ENCODE measurements at places on chromosomes 5 and 9. TPM values are rescaled to one million over a fixed set of nuclear protein-coding genes. Genes with fewer than 3 reads are reported as not detected.

DNA sequence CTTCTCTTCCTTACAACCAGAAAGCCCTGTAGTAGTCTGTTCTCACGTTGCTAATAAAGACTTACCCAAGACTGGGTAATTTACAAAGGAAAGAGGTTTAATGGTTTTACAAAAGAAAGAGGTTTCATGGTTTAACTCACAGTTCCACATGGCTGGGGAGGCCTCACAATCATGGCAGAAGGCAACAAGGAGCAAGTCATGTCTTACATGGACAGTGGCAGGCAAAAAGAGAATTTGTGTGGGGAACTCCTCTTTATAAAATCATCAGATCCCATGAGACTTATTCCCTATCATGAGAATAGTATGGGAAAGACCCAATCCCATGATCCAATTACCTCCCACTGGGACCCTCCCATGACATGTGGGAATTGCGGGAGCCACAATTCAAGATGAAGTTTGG is 164.9 kb downstream of the NR3C1 start:
- no peak for DNase-seq

DNA sequence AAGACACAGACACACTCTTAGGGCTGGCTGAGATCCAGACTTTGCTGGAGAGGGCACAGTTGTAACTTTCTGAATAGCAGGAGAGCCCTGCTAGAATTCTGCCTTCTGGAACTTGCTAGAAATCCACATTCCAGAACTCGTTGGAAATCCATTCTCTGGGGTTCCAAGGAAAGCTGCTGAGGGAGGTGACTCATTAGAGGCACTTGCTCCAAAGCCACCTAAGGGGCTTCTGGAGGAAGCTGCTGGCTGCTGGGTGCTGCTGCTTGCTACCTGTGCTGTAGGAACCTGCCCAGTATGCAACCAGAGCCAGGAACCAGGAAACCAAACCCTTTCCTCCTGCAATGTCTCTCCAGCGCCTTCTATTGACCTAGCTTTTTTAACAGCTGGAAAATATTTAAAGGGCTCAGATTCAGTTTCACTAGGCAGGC is 4.1 kb upstream of the TLE4 start:
- DNase-seq, result peak; percentile 9

- peak; percentile 9 for DNase-seq
Observed at GRCh38 chr5:18091758-18092157, 457.5 kb downstream of the TAF11L14 start.

DNA sequence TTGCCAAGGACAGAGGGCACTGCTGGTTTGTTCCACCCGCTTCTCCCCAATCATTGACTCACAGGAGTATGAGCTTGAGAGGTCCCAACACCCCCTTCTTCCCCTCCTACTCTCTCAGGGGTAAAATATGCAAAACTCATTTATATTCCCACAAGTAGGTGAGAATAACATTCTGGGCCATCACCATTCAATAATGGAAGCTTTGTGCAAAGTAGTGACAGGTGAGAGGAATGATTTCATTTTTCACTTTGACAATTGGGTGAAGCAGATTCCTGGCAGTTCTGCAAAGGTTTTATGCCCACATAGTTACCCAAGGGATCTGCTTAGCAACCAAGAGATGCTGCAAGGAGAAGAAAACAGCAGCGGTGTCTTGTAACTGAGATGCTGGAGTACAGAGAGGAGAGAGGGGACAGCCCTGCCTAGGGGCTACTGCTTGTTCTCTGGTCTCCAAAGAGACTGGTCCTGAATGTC is 137.6 kb downstream of the CMYA5 start:
- DNase-seq, result no peak

The SLC6A3 gene
- total RNA-seq, result not detected

- DNase-seq, result no peak
Observed at GRCh38 chr5:61334868-61335615, 3.0 kb downstream of the ZSWIM6 start.

The PCDHGA2 gene
- 2.0 TPM for total RNA-seq

DNA sequence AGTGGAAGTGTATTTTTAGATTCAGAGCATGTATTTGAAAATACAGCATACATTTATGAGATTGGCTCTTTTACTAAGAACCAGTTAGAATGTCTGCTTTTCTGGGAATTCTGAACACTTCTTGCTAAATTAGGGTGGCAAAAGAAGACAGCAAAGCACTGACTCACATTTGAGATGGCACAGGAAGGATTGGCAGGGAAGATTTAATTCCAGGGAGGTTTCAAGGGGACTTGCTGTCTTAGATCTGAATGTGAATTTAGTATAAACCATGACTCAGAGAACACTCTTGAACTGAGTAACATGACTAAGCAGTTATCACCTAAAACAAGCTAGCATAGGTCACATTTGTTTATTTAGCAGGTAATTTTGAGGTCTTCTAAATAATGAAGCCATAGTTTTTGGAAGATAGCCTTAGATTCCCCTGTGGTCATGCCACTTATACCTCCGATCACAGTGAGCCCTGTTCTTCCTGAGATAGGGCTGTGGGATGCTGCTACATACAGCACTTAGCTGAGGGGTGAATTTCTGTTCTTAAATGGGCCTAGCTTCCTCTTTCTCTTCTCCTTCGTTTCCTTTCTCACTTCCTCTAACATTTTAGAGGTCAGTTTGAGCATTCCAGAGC is 173.8 kb downstream of the PCSK1 start:
- no peak for DNase-seq

DNA sequence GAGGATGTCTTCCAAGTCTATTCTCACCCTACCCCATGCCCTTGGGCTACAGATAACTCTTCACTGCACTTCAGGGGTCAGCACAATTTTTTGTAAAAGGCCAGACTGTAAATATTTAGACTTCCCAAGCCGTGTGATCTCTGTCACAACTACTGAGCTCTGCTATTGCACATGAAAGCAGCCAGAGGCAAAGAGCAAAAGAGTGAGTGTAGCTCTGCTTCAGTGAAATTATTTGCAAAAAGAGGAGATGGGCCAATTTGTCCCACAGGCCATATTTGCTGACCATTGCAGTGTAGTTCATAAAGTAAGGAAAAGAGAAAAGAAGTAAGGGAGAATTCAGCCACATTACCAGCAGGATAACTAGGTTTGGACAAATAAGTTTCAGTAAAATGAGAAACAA is 7.0 kb upstream of the MOCS2 start:
- peak; percentile 22 for DNase-seq

The TSC1 gene
- 38.0 TPM for total RNA-seq

DNA sequence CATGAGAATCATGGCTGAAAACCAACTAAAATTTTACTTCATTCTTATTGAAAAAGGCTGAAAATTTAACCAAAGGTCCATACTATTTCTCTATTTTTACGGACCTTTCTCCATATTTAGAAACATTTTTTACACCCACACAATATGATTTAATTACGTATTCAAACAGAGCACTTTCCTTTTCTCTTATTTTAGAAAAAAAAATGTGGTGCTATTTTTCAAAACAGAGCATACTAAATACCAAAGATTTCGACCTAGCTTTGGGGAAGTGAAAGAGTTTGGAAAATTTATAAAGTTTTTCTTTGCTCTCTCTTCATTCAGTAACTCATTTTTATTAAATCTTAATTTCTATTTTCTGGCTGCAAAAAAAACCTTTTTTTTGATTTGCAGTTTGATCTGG is 38.1 kb downstream of the RNF145 start:
- no peak for DNase-seq

- no peak for DNase-seq
Observed at GRCh38 chr5:65774346-65774745, 52.3 kb downstream of the NLN start.

DNA sequence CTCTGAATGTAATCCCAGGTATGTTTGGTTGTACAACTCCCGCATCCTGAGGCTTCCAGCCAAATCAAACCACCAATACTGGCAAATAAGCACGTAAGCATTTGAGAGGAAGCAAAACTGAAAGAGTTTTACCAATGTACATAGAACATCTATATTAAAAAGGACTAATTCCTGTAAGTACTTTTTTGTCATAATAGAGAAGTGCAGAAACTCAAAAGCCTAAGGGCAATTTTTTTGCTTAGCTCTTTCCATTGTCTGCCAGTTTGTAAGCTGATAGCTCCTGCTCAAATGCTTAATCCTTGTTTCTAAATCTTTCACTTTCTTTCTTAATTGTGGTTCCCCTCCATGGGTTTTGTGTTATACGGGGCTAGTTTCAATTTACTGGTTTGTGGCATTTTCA is 1151.8 kb downstream of the CDH12 start:
- no peak for DNase-seq

DNA sequence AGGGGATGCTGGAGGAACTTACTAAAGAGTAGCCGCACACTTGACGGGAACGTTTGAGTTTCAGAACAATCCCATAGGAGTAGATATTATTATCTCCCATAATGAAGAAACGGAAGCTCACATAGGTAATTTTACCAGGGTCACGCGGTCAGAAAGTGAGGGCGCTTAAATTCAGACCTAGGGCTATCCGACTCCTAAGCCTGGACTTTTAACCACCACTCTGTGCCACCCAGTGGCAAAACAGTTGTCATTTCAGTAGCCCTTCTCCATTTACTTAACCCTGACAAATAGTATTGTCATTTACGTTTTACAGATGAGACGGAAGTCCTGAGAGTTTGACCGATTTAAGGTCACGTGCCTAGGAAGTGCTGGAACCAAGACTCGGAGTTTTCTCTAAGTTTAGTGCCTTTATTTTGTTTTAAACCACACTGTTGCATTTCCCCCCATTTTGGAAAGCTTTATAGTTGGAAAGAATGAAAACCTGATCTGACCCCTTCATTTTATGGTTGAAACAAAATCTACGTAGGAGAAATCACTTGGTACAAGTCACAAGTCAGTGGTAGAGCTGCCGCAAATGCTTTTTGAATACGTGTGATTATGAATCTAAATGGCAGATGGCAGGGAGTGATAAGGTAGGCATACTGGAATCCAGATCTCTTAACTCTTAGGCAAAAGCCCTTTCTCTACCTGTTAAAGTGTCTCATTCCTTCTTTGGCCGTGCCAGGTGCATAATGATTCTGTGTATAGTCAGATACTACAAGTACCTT is 650 bp downstream of the MRRF start:
- no peak for DNase-seq

GRCh38 chr9:8857926-8858595 is 1058.5 kb upstream of the DMAC1 start:
- no peak for DNase-seq

DNA sequence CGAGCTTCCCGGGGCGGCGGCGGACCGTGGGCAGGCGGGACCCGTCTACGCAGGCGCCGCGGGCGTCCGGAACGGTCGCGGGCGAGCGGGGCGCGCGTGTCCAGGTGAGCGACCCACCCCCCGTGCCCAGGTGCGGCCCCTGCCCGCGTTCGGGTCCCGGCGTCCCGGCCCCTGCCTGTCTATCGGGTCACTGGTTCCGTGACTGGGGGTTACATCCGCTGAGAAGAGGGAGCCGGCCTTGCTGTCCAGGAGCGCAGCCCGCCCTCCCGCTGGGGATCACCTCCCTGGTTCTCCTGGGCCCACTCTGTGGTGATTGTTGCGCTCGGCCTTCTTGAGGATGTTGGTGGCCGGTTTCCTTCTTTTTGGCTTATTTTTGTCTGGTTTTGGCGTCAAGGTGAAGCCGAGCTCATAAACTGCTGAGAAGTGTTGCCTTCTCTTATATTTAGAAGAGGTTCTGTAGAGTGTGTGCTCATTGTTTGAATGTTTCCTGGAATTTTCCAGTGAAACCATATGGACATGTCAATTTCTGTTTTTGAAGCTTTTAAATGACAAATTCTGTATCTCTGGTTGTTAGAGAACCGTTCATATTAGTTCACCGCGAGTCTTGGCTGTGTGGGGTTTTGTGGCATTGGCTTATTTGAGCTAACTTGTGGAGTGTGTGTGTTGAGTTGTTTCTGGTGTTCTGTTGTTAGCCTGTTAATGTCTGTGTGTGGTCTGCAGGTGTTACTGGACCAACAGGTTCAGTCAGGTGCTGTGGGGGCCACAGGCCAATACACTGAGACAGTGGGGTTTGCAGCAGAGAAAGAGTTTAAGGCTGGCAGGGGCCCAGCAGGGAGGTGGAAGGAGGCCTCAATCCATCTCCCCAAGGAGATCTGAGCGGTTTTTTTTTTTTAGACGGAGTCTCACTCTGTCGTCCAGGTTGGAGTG is 621 bp downstream of the CEP72 start:
- DNase-seq, result no peak

The PDCD1LG2 gene
- not detected for total RNA-seq

The TRIP13 gene
- 43.7 TPM for total RNA-seq

The IRX2 gene
- 5.8 TPM for total RNA-seq

GRCh38 chr9:134732392-134733110 is 90.9 kb downstream of the COL5A1 start:
- no peak for DNase-seq

DNA sequence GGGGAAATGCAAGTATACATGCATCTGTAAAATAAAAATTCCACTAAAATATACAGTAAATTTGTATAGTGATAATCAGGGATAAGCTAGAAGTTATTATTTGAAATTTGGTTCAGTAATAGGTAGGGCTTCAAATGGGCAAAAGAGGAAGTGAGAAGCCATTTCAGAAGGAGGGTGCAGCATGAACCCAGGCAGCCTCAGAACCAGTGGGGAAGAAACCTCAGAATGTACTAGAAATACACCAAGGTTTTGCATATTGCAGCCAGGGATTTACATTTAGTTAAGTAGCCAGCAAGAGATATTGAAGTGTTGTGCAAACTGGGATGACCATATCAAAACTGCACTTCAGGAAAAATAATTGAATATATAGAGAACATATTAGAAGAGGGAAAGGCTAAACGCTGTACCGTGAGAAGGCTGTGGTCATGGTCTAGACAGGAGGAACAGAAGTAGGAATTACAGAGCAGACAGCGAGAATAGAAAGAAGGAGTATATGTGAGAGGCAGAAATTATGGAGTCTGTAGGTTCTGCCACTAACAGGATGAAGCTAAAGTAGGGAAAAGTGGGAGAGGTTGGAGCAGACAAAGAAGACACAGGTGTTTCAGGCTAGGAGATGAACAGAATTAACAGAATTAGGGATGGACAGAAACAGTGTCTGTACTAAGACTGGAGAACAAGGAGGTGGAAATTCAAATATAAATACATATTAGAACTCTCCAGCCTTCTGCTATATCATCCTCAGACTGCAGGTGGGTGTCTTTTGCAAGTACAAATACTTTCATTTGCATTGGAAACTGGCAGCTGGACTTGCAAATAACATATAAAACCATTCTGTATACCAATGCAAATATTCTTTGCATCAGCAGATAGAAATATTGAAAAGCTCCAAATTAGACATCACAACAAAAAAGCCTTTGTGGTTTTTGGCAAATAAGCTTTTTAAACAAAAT is 335.6 kb downstream of the ZNF608 start:
- peak; percentile 14 for DNase-seq

The DIPK1B gene
- 42.0 TPM for total RNA-seq

GRCh38 chr9:37936965-37937364 is 33.0 kb upstream of the SLC25A51 start:
- peak; percentile 27 for DNase-seq

GRCh38 chr5:7347377-7347776 is 48.6 kb upstream of the ADCY2 start:
- no peak for DNase-seq
